Activated naive CD8-positive, alpha-beta T cell treated with anti-CD3 and anti-CD28 coated beads for 36 hours (primary cell): ENCODE measurements at places on chromosomes 1 and 21. TPM values are rescaled to one million over a fixed set of nuclear protein-coding genes. Genes with fewer than 3 reads are reported as not detected.
A peak's percentile ranks its signal among the peaks of the same experiment; 100 is the strongest.

DNA sequence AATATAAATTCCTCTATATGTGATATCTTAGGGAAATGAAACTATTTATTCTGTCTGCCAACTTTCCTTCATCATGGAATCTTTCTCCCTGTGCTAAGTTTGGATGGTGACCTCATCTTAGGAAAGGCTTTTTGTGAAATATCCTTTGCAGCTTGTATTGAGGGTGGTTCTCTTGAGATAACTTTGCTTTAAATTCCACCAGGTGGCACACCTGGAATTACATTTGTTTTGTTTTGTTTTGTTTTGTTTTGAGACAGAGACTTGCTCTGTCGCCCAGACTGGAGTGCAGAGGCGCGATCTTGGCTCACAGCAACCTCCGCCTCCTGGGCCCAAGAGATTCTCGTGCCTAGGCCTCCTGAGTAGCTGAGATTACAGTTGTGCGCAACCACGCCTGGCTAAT lies 7.6 kb upstream of the CD1A start:
- no peak for DNase-seq

- DNase-seq = peak; percentile 66
Measured at GRCh38 chr1:32464716-32465577, at the start of gene ZBTB8B. Gene ZBTB8B, plus strand, starts transcription at chr1:32465072. Its CDS starts 5,553 bp downstream, at chr1:32470625.

GRCh38 chr1:7644961-7645750 lies 125.9 kb upstream of the VAMP3 start:
- DNase-seq = no peak

DNA sequence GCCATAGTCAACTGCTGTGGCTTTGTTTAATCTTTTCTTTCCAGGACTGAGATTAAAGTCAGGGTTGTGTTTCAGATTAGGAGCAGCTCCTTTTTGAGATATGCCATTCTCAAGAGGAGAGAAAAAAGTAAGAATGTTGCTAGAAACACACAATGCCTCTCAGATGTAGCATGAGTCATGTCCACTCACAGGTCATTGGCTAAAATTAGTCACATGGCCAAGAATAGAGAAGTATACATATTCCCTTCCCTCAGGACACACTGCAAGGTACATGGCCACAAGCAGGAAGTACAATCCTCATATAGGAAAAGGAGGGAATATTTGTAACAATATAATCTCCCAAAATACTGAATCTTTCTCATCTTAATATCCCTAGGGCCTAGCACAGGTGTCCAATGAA lies 141.9 kb upstream of the PTBP2 start:
- no peak for DNase-seq

- no peak for DNase-seq
Measured at GRCh38 chr1:157472959-157473358, 79.4 kb downstream of the FCRL5 start.

DNA sequence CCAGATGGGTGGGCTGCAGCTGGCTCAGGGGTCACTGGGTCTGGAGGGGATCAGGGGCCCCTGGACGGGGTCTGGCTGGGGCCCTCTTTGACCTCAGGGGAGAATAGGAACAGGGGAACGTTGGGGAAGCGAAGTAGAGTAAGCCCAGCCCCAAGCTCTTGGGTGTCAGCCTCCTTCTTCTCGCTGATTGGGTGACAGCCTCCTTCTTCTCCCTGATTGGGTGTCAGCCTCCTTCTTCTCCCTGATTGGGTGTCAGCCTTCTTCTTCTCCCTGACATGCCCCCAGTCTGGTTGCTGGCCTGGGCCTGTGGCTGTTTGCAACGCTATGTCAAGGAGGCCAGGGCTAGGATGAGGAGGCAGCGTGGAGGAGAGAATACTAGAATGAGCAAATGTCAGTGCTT lies 76.7 kb upstream of the CASZ1 start:
- no peak for DNase-seq

DNA sequence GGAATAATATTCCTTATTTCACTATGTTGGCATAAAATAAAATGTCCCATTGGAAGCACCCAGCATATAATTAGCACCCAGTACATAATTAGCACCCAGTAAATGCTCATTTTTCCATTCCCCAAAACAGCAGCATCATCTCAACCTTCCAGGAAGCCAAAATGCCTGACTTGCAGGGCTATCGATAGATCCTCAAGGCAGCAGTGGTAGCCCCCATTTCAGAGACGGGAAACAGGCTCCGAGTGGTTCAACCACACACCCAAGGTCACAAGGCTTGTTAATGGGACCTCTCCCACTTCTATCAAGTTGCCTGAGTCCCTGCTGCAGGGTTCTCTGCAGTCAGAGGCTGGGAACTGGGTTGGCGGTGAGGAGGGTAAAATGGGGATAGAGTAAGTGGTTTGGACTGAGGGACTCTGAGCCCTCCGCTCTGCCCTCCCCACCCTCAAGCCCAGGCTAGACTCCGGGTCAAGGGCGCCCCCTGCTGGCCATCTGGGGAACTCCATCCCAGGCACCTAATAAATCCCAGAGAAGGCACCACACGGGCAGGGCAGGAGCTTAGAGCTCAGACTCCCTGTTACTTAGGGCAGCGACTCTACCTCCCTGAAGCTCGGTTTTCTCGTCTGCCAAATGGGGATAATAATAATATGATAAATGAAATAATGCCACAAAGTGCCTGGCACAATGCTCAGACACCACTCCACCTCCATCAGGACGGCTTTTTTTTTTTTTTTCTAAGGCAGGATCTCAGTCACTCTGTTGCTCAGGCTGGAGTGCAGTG lies 21.9 kb upstream of the LAPTM5 start:
- peak; percentile 89 for DNase-seq

DNA sequence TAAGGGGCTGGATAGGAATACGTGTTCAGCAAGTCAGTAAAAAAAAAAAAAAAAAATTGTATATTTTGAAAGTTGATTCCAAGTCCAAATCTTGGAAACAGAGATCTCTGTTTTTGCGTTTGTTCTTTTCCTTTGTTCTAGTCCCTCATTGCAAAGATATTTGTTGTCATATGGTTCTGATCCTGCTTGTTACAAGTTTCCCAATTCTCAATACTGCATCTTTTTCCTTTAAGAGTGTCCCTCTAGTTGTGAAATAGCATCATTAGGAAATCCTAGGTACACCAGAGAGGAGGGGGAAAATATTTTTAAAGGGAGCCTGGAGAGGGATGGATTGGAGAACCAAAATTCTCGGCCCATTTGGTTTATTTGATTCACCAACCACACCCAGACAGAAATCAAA lies 152.2 kb upstream of the C1orf105 start:
- no peak for DNase-seq

GRCh38 chr1:232423591-232423990 lies 206.3 kb downstream of the SIPA1L2 start:
- DNase-seq = no peak

DNA sequence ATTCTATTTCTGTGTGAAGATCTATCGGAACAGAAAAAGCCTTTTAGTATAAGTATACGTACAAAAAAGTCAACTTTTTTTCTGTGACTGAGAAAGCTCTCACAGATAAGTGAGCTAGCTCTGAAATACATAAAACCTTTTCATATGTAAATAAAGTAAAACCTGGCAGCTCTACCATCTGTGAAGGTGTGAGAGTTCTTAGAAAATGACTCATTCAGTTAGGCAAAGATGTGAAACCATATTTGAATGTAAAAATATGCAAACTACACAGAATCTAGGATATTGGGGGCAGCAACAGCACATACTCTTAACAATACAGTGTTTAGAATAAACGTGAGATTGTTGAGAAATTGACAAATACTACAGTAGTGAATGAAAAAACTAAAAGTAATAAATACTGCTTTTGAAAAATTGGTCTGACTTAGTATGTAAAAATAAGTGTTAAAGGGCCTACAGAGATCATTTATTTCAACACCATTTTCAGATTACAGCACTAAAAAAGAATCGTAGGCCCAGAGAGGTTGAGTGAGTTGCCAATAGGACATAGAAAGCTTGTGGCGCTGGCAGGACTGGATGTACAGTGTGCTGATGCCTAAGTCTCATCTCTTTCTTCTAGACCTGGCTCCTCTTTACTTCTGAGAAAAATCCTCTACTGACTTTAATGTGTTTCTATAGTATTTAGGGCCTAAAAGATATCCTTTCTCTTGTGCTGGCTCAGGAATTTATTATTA lies 19.8 kb downstream of the ATP6V1G3 start:
- peak; percentile 8 for DNase-seq

DNA sequence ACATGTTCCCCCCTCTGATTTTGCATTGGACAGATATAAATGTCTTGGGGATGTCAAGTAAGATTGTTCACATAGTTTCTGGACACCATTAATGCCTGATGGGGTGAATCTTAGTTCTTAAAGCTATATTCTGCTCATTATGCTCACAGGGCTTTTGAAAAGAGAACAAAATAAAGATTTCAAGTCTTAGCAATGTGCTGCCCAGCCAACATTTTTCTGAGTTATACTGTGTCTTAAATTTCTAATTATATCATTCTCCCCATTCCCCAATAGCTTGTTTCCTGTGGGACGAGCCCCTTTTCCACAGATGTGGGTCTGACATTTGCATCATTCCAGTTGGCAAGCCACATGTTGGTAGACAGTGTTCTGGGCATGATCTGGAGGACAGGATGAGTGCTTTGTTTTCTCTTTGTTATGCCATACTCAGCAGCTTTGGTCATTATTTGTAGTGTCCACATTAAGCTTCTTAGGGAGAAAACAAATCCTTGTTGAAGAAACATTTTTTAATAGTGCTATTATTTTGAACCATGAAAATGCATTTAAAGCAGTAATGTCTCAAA lies 32.8 kb downstream of the MTARC1 start:
- DNase-seq = no peak

DNA sequence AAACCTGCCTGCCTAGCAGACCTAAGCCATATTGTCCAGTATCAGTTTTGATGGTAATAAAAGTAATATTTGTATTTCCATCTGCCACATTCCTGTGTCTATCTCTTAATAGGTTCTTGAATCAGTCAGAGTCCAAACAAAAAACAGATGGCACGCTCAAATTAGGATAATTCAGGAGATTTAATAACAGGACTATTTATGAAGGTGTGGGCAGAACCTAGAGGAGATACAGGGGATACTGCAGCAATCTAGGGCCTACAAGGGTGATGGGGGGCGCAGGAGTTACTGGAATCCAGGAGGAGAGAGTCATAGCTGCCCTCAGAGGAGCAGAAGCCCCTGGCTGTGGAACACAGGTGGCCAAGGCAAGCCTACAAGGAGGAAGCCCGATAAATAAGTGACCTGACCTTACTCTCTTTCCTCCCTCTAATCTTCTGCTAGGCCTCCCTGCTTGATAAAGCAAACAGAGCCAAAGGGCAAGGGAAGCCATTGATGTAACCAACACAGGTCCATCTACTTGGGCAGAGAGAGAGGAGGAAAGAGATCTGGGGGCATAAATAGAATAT lies 11.9 kb upstream of the HYI start:
- no peak for DNase-seq

GRCh38 chr1:201602413-201603265 lies 63.7 kb downstream of the NAV1 start:
- DNase-seq = no peak

DNA sequence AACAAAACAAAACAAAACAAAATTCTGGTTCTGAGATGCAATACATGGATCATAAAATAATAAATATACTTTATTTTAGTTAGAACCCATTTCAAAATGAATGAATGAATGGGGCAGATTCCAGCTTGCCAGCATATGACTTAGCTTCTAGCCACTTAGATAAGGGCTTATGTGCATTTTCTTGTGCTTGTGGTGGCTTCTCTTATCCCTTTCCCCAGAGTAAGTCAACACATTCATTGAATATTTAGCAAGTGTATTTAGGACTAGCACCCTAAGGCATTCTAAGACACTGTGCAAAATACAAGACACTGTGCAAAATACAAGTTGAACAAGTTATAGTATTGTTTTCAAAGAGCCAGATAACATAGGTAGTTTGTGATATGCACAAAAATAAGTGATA lies 4.7 kb downstream of the ADIPOR1 start:
- no peak for DNase-seq

DNA sequence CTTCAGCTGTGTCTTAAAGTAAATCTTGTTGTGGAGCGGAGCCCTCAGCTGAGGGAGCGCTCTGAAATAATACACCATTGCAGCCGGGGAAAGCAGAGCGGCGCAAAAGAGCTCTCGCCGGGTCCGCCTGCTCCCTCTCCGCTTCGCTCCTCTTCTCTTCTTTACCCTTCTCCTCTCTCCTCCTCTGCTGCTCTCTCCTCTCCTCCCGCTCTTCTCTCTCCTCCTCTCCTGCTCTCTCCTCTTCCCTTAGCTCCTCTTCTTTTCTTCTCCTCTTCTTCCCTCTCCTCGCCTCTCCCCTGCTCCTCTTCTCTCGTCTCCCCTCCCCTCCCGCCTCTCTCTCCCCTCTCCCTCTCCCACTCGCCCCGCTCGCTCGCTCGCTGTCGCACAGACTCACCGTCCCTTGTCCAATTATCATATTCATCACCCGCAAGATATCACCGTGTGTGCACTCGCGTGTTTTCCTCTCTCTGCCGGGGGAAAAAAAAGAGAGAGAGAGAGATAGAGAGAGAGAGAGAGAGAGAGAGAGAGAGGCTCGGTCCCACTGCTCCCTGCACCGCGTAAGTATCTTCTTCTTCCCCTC lies at the start of gene PROX1:
Gene PROX1 (plus strand): TSS at position 47 of the 580 bp plus-strand sequence. CDS start 8,563 bp downstream, outside the sequence.
- DNase-seq = no peak

DNA sequence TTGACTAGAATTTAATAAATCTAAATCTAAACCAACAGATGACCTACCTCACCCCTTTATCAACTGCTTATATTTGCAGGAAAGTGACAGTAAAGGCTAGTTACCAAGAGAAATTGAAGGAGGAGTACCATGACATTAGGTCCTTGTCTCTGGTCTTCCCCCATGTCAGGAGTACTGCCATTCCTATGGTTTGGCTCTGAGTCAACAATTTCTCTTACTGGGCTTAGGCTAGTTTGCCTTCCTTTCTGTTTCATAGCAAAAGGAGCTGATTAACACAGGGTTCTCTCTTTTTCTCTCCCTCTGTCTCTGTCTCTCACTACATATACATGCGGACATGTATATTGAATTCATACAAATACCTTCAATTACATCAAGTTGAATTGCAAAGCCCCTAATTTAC lies 579.9 kb downstream of the DPYD start:
- no peak for DNase-seq

GRCh38 chr1:87064309-87064708 lies 149.9 kb downstream of the HS2ST1 start:
- no peak for DNase-seq

GRCh38 chr1:228061411-228062084 lies 21.0 kb upstream of the ARF1 start:
- DNase-seq = no peak

- no peak for DNase-seq
Measured at GRCh38 chr1:82015444-82015843, 214.7 kb downstream of the ADGRL2 start.

GRCh38 chr1:147167365-147167764 lies 4.9 kb downstream of the PRKAB2 start:
- no peak for DNase-seq

GRCh38 chr1:81679942-81680341 lies 120.8 kb upstream of the ADGRL2 start:
- no peak for DNase-seq

The SLC25A34 gene
- total RNA-seq = 0.76 TPM

The HES5 gene
- total RNA-seq = 0.28 TPM

The KCNT2 gene
- total RNA-seq = not detected

The SHISA4 gene
- total RNA-seq = not detected

The UBXN10 gene
- total RNA-seq = 1.2 TPM

The ARHGEF11 gene
- total RNA-seq = 3.3 TPM

The ALX3 gene
- total RNA-seq = not detected
